ENCODE measurements at places on chromosomes 12 and 14.

- no peak for DNase-seq
Observed at GRCh38 chr12:3683670-3684069, 69.2 kb downstream of the CRACR2A start.

- DNase-seq: no peak
Observed at GRCh38 chr12:116958402-116959197, 47.9 kb downstream of the FBXW8 start.

DNA sequence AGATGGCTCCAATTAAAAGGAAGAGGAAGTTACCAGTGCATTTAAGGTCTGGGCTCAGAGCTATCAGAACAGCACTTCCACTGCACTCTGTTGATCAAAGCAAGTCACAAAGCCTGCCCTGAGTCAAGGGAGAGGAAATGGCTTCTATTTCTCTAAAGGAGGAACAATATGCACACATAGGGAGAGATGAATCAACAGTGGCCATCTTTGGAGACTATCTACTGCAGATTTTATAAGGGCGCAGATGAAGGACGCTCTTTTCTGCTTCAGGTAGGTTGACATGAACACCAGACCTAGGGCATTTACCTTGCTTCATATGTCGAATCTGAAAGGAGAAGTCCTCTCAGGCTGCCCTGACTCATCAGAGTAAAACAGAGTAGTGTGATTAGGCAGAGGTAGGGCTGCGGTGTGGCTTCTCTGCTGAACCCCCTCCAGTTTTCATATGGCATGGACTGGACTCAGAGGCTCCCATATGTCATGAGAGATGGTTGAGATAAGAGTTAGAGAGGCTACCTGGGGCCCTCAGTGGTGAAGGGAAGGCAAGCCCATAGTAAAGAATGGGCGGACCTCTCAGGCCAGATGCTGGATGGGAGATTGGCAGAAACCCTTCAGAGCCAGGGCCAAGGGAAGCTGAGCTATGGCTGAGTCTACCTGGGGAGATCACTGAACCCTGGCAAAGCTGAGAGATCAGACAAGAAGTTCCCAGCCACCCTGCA lies 84.4 kb downstream of the ARF6 start:
- no peak for DNase-seq

GRCh38 chr14:102998393-102998792 lies 59.0 kb downstream of the CDC42BPB start:
- no peak for DNase-seq

DNA sequence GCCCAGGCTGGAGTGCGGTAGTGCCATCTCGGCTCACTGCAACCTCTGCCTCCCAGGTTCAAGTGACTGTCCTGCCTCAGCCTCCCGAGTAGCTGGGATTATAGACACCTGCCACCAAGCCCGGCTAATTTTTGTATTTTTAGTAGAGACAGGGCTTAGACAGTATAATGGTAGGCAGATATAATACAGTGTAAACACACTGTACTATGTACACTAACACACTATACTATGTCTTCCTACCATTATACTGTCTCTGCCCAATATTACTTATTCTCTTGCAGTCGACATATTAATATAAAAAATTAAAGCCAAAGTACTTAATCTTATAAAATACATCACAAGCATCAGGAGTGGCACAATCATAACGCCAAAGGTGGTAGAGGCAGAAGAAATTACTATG lies 15.0 kb downstream of the DTD2 start:
- no peak for DNase-seq

GRCh38 chr12:78914859-78915331 lies 50.3 kb downstream of the SYT1 start:
- DNase-seq: no peak

GRCh38 chr14:65303899-65304222 lies 108.7 kb upstream of the FUT8 start:
- no peak for DNase-seq

- DNase-seq: no peak
Observed at GRCh38 chr14:52575858-52576257, 23.2 kb downstream of the GPR137C start.

Data from stimulated activated CD8-positive, alpha-beta memory T cell treated with anti-CD3 and anti-CD28 coated beads, Interleukin-15, amount 100 ng/mL, for 4 hours (primary cell).